Activated CD4-positive, alpha-beta memory T cell treated with anti-CD3 and anti-CD28 coated beads, Interleukin-2, amount 10 ng/mL, durations not matched to agents 7 days and 5 days (primary cell): ENCODE measurements at places on chromosomes 3 and 15. TPM values are rescaled to one million over a fixed set of nuclear protein-coding genes. Genes with fewer than 3 reads are reported as not detected.

DNA sequence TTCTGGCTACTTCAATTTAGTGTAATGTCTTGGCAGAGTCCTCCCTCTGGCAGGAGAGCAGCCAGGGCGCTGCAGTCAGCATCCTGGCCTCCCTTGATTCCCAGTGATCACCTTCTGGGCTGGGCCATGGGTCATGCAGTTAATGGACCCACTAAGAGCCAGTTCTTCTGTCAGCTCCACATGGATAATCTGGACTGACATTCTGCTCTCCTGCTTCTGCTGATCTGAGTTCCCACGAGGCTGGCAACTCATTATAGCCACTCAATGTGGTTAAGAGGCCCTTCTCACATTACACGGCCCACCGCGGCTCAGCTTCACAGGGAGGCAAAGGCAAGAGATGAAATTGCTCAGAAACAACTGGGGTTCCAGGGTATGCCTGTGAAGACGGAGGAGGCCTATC lies 94.0 kb downstream of the WDR76 start:
- H3K4me1 ChIP-seq = no peaks in the 10 kb centered on the region
- DNase-seq = no peak
- H3K4me3 ChIP-seq = no peak overlapping the region
- H3K27me3 ChIP-seq = no peaks in the 10 kb centered on the region
- no peaks in the 10 kb centered on the region for H3K36me3 ChIP-seq

DNA sequence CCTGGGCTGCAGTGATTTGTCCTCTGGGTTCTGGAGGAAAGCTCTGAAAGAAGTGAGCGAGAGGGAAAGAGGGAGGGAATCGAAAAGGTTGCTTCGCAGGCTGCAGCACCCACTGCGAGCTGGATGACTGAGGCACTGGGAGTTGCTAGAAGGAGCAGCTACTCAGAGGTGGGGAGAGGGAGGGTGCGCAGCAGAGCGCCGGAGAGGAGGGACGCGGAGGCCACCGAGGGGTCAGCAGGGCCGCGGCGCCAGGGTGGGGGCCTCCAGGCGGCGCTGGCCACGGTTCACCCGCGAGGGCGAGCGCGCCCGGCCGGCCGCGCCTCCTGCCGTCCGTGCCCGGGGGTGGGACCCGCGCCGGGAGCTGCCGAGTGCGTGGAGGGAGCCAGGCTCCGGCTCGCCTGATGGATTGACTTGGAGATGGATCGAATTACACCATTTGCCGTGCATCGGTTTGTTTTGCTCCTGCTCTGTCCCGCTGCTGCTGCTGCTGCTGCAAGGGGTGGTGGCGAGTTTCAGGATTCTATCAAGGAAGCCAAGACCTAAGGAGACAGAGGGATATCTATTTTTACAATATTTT lies at the start of gene SEMA6D:
Gene SEMA6D (plus strand): TSS at position 470 of the 577 bp plus-strand sequence. CDS start 42,294 bp downstream, outside the sequence.
- no peaks in the 10 kb centered on the region for H3K36me3 ChIP-seq
- peaks cover 54% of the 10 kb centered on the region for H3K27me3 ChIP-seq
- peaks cover 2% of the 10 kb centered on the region for H3K4me1 ChIP-seq
- DNase-seq = no peak
- H3K27ac ChIP-seq = no peak within 1 kb of the TSS

DNA sequence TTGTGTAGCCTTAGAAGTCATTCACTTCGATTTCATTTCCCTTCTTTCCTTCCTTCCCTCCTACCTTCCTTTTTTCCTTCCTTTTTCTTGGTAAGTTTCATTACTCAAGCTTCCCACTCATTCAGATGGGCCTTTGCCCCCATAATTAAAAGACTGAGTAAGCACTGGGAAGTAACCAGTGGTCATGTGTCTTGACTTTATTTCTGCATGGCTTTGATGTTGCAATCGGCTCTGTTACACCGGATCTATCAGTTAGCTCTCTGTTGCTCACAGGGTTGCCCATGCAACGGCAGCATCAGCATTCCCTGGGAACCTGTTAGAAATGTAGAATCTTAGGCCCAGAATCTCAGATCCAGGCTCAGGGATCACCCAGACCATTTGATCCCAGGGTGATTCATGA lies 25.6 kb upstream of the LARS2 start:
- no peak overlapping the region for H3K4me3 ChIP-seq
- peaks cover 2% of the 10 kb centered on the region for H3K36me3 ChIP-seq
- no peaks in the 10 kb centered on the region for H3K4me1 ChIP-seq
- no peak overlapping the region for H3K27ac ChIP-seq

- no peaks in the 10 kb centered on the region for H3K27me3 ChIP-seq
- no peak overlapping the region for H3K4me3 ChIP-seq
- no peaks in the 10 kb centered on the region for H3K4me1 ChIP-seq
- no peaks in the 10 kb centered on the region for H3K36me3 ChIP-seq
- no peak overlapping the region for H3K27ac ChIP-seq
- DNase-seq = no peak
Measured at GRCh38 chr3:105611304-105612192, 244.8 kb downstream of the ALCAM start.

DNA sequence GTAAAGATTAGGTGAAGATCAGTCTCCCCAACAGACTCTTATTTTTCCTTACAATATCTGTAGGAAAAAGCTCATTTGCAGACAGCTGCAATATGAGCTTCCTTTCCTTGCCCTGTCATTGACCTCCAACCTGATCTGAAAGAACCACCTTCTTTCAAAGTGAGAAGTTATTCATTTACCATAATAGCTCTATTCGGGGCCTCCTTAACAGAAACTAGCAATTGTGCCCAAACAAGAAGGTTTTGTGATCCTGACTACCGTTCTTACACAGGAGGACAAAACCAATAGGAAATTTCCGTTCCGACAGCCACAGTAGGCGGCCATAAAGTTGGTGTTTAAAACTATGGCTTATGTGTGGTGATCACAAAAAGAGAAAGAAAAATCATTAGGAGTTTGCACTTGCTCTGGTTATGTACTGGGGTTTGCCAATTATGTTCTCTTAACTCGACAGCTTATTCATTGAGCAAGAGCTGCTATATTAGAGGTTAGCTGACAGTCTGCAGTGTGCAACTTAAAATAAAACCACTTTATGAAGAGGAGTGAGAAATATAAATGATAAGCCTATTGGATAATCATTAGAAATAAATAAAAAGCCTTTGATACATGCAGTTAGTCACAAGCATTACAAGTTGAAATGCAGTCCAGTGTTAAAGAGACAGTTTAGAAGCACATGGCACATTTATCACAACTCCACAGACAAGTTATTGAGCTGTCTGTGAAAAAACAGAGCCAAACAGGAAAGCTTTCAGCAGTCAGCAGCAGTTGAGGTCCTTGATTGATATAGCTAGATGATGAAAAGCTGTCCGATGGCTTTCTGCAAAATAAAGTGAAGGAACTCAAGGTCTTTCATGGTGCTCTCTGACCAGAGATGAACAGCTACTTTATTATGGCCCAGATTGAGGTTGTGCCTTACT lies 199.8 kb downstream of the WDR72 start:
- no peak overlapping the region for H3K27ac ChIP-seq
- H3K4me1 ChIP-seq = no peaks in the 10 kb centered on the region
- no peak for DNase-seq
- no peaks in the 10 kb centered on the region for H3K36me3 ChIP-seq
- no peak overlapping the region for H3K4me3 ChIP-seq

DNA sequence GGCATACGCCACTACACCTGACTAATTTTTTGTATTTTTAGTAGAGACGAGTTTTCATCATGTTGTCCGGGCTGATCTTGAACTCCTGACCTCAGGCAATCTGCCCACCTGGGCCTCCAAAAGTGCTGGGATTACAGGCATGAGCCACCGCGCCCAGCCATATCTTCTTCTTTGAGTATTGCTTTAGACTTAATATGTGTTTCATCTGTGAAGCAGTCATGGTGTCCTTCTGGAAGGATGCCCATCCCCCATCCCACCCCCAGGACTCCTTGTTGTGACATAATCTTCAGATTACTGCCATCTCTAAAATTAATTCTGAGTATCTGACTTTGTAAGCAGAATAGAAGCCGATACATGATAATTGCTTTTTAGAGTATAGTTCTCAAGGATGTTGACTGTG lies 57.7 kb downstream of the KLHL25 start:
- no peaks in the 10 kb centered on the region for H3K27me3 ChIP-seq
- peaks cover 67% of the 10 kb centered on the region for H3K36me3 ChIP-seq
- no peak overlapping the region for H3K27ac ChIP-seq
- no peaks in the 10 kb centered on the region for H3K4me1 ChIP-seq

DNA sequence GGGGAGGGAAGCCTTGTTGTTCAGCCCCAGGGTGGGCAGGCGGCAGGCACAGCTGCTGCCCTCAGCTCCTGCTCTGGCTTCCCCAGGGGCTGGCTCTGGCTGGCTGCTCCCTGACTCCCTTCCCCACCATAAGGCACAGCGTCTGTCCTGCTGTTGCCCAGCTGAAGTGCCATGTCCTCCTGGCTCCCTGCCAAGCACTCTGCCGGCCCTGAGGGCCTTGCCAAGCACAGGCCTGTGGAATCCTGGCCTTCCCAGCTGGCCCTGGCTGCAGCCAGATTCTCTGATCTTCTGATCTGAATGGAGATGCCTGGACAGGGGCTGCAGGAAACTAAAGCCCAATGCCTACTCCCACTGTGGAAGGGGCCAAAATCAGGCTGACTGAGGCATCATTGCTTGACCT lies 1.1 kb downstream of the IQCF6 start:
- no peaks in the 10 kb centered on the region for H3K36me3 ChIP-seq
- no peak overlapping the region for H3K4me3 ChIP-seq
- DNase-seq = no peak
- peaks cover 21% of the 10 kb centered on the region for H3K27me3 ChIP-seq
- no peaks in the 10 kb centered on the region for H3K4me1 ChIP-seq

DNA sequence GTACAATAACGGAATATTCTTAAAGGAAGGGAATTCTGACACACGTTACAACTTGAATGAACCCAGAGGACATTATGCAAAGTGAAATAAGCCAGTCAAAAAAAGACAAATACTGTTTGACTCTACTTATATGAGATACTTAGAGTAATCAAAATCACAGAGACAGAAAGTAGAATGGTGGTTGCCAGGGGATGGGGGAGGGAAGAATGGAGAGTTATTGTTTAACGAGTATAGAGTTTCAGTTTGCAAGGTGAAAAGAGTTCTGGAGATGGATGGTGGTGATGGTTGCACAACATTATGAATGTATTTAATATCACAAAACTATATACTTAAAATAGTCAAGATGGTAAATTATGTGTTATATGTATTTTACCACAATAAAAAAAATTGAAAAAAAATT lies 112.9 kb upstream of the ARHGEF3 start:
- no peak for DNase-seq
- H3K27ac ChIP-seq = peak overlapping the region; percentile 100
- H3K4me3 ChIP-seq = peak overlapping the region; percentile 97
- peaks cover 41% of the 10 kb centered on the region for H3K36me3 ChIP-seq
- H3K27me3 ChIP-seq = no peaks in the 10 kb centered on the region
- H3K4me1 ChIP-seq = peaks cover 57% of the 10 kb centered on the region

DNA sequence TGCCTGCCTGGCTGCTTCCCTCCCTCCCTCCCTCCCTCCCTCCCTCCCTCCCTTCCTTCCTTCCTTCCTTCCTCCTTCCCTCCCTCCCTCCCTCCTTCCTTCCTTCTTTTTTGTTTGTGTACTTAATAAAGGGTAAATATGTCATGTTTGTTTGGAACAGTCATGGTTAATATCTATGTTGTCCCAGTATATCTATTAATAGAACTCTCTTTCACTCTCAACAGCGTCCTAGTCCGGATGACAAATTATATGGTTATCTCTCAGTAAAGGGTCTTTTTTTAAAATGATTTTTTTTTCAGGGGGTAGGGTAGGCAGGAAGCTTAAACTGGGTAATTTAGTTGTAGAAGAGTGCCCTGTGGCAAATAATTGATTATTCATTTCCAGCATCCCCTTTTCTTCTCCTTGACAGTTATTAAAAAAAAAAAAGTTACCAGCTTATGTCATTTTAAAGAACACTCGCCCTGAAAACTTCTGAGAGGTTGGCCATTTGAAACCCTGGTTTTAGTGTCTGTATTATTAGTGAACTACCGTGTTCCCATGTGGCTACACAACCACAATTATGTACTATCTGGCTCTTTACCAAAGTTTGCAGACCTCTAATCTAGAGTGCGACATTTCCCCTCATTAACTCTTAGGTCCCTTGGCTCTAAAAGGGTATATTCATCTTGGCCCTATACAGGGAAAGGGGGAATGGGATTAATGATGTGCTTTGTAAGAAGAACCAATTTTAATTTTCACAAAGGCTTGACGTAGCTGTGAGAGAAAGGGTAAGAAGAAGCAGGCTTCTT lies 13.7 kb downstream of the TAGLN3 start:
- no peak overlapping the region for H3K27ac ChIP-seq
- no peak overlapping the region for H3K4me3 ChIP-seq
- no peaks in the 10 kb centered on the region for H3K27me3 ChIP-seq
- DNase-seq = no peak

DNA sequence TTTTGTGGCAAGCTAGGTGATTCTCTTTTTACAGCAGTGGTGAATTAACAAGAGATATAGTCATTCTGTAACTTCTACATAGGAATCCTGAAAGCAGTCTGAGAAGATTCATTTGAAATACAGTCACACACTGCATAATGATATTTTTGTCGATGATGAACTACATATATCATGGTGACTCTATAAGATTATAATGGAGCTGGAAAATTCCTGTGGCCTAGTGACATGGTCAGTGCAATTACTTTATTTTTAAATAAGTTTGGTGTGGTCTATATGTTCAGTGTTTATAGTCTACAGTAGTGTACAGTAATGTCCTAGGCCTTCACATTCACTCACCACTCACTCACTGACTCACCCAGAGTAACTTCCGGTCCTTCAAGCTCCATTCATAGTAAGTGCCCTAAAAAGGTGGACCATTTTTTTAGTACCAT lies 511.4 kb upstream of the MCTP2 start:
- H3K4me3 ChIP-seq = no peak overlapping the region
- no peak for DNase-seq
- no peaks in the 10 kb centered on the region for H3K36me3 ChIP-seq
- H3K4me1 ChIP-seq = no peaks in the 10 kb centered on the region
- no peaks in the 10 kb centered on the region for H3K27me3 ChIP-seq
- no peak overlapping the region for H3K27ac ChIP-seq

GRCh38 chr3:116096631-116097030 lies 348.7 kb downstream of the LSAMP start:
- H3K27ac ChIP-seq = no peak overlapping the region
- no peak for DNase-seq
- H3K36me3 ChIP-seq = no peaks in the 10 kb centered on the region

DNA sequence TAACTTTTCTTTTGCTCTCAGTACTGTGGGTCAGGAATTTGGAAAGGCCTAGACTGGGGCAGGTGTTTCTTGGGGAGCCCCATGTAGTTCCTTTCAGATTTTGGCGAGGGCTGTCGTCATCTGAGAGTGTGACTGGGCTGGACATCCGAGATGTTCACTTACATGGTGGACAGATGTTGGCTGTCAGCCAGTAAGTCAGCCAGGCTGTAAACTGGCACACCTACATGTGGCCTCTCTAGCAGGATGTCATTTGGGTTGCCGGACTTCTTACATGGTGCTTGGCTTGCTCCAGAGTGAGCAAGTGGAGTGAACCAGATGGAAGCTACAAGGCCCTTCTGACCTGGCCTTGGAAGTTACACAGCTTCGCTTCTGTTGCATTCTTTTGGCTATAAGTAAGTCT lies 20.7 kb downstream of the TATDN2 start:
- no peak overlapping the region for H3K27ac ChIP-seq
- peaks cover 49% of the 10 kb centered on the region for H3K4me1 ChIP-seq
- DNase-seq = no peak
- no peak overlapping the region for H3K4me3 ChIP-seq
- H3K36me3 ChIP-seq = peaks cover 74% of the 10 kb centered on the region

GRCh38 chr3:196517162-196517800 lies 2.1 kb upstream of the SMCO1 start:
- DNase-seq = no peak
- peaks cover 2% of the 10 kb centered on the region for H3K27me3 ChIP-seq

The CFAP20DC gene
- total RNA-seq = 1.4 TPM

The STRA6 gene
- total RNA-seq = not detected

The GOLGA6L10 gene
- total RNA-seq = 1.1 TPM

The GOLGA8J gene
- not detected for total RNA-seq
